ENCODE measurements at places on chromosomes 5 and 9. TPM values are rescaled to one million over a fixed set of nuclear protein-coding genes. Genes with fewer than 3 reads are reported as not detected.

GRCh38 chr9:1948541-1948940 is 66.6 kb upstream of the SMARCA2 start:
- no peak for DNase-seq

- DNase-seq: no peak
Measured at GRCh38 chr9:86859056-86859455, 88.2 kb downstream of the GAS1 start.

GRCh38 chr5:57302164-57302563 is 128.3 kb downstream of the GPBP1 start:
- DNase-seq: peak; percentile 91

Gene ATP6V1G1
- 172 TPM for total RNA-seq
